ENCODE measurements at places on chromosomes 6 and 20. TPM values are rescaled to one million over a fixed set of nuclear protein-coding genes. Genes with fewer than 3 reads are reported as not detected.

DNA sequence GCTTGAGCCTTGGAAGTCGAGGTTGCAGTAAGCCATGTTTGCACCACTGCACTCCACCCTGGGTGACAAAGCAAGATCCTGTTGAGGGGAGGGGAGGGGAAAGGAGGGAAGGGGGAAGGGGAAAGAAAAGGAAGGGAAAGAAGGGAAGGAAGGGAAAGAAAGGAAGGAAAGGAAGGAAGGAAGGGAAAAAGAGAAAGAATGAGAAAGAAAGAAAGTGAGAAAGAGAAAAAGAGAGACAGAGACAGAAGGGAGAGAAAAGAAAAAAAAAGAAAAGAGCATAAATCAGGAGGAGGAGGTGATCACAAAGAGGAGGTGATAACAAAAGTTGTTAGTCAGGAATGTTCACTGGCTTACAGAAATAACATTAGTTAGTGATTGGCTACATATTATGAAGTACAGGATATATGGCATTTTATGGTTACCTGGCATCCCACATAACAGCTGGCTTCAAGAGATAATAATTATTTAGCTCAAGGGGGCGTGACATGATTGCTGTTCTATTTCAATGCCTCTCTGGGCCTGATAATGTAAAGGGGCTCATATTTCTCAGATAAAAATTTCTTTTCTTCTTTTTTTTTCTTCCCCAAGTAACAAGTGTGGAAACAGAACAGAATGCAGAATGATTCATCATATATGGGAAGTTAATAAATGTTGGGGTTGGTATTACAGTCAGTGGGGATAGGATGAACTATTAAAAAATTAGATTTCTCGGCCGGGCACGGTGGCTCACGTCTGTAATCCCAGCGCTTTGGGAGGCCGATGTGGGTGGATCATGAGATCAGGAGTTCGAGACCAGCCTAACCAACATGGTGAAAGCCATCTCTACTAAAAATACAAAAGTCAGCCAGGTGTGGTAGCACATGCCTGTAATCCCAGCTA lies 27.1 kb downstream of the SAMHD1 start:
- no peak overlapping the region for H3K4me3 ChIP-seq
- H3K27ac ChIP-seq: no peak overlapping the region
- no peaks in the 10 kb centered on the region for H3K27me3 ChIP-seq
- no peak for DNase-seq

GRCh38 chr6:26640806-26641205 lies 18.7 kb downstream of the ZNF322 start:
- no peak overlapping the region for H3K4me3 ChIP-seq
- no peak overlapping the region for H3K27ac ChIP-seq
- DNase-seq: no peak
- H3K4me1 ChIP-seq: no peaks in the 10 kb centered on the region
- peaks cover 20% of the 10 kb centered on the region for H3K36me3 ChIP-seq
- H3K27me3 ChIP-seq: no peaks in the 10 kb centered on the region

GRCh38 chr6:12203001-12203400 lies 87.2 kb upstream of the EDN1 start:
- H3K4me3 ChIP-seq: no peak overlapping the region
- no peaks in the 10 kb centered on the region for H3K27me3 ChIP-seq
- H3K4me1 ChIP-seq: no peaks in the 10 kb centered on the region
- no peak overlapping the region for H3K27ac ChIP-seq
- no peak for DNase-seq

- DNase-seq: no peak
- H3K36me3 ChIP-seq: no peaks in the 10 kb centered on the region
- H3K27me3 ChIP-seq: no peaks in the 10 kb centered on the region
These were observed 502.4 kb upstream of the SULF2 start for GRCh38 chr20:48287552-48288170.

- H3K27ac ChIP-seq: no peak overlapping the region
- H3K27me3 ChIP-seq: no peaks in the 10 kb centered on the region
- DNase-seq: no peak
- H3K36me3 ChIP-seq: no peaks in the 10 kb centered on the region
- H3K4me3 ChIP-seq: no peak overlapping the region
- peaks cover 11% of the 10 kb centered on the region for H3K4me1 ChIP-seq
These were observed 14.7 kb downstream of the NRSN2 start for GRCh38 chr20:361561-361960.

The SUPT3H gene
- 5.5 TPM for total RNA-seq

The SLC17A3 gene
- total RNA-seq: 0.14 TPM

Data from thymus (tissue), 14 donors.